Fibroblast of the aortic adventitia (primary cell): ENCODE measurements at places on chromosomes 7 and 10.

DNA sequence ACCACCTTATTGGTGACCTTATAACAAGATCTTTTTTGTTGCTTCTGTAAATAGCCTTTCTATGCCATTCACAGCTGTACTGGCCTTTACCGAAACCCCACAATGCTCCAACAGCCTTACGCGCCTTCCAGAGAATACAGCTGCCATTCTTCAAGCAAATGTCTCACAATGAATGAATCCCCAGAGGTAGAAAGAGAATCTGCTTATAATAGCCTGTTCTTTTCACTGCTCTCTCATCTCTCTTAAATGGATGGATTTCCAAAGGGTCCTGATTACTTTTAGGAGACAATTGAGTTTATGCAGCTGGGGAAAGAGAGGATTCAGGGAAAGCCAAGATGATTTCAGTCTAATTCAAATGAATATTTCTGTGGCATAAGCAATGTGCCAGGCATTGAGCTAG is 183.1 kb upstream of the PDE1C start:
- DNase-seq = no peak

DNA sequence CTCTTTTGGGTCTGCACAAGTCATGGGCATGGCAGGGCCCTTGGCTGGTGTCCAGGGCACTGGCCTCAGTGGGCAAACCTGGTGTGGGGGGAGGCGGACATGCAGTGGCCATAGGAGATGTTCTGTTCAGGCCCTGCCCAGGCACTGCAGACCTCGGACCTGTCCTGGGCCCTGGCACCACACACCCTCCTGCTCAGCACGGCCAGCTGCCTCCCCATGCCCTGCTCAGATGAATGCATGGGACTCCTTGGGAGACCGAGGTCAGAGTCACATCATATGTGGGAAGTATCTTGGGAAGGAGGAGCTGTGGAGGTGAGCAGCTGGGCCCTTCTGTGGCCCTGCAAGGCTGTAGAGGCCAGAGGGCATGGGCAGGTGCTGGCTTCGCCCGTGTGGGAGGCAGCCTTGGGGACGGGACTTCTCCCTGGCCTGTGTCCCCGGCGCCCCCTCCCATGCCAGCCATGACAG is 130.8 kb downstream of the VIPR2 start:
- DNase-seq = no peak

GRCh38 chr7:43766564-43766963 is 8.1 kb downstream of the BLVRA start:
- DNase-seq = no peak

- peak; percentile 41 for DNase-seq
Observed at GRCh38 chr10:59825932-59826331, 72.7 kb upstream of the MRLN start.

DNA sequence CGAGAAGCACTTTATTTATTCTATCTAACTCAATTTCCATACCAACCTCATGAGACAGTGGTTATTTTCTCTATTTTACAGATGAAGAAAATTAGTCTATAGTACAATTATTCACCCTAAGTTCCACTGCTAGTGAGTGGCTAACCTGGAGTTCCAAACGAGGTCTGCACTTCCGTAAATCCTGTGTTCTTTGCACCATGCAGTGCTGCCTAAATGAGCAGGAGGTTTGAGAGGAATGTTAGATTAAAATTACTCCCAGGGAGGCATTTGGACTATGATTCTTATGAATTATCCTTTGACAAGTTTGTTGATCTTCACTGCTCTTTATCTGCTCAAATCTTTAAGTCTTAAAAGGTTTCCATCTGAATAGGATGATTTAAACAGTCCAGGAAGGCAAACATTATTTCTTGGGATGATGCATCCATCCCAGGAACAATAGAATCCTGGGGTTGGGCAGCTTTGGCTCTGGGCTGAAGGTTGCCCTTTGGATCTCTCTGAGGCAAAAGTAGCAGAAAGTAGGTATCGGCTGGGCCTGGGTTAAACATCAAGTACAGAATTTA is 400.8 kb downstream of the REEP3 start:
- no peak for DNase-seq

GRCh38 chr7:158993591-158993990 is 137.2 kb downstream of the DYNC2I1 start:
- no peak for DNase-seq

DNA sequence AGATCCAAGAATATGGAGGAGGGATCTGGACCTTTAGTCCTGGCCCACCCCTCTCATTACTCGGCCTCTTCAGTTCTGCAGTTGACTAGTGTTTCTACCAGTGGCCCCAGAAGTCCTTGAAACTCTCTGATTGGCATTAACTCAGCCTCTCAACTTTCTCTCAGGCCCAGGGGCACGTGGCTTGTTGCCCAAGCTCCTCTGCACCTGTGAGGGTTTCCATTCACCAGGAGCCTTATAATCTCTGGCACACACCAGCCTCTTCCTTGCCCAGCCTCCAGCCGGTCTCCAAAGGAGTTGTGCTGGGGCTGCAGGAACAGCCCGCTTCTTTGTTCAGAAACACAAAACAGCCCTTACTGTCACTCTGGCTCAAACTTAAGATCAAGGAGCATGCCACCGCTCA is 47.6 kb upstream of the ZPBP start:
- DNase-seq = no peak

DNA sequence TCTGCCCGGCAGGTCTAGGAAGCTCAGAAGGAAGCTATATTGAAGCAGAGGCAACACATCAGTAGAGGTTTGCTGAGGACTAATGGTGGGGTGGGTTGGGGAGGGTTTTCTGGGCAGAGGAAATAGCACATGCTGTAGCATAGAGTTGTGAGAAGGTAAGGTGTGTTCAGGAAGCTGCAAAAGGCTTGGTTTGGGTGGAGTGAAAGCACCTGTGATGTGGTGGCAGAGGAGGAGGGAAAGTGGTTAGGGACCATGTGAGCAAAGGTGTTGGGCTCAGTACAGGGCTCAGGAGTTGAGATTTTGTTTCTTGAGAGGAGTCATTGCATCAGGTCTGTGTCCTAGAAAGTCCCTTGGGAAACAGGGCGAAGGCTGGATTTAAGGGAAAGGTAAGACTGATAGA is 294.6 kb downstream of the SORCS3 start:
- DNase-seq = no peak

GRCh38 chr7:151795168-151795811 is 81.6 kb downstream of the PRKAG2 start:
- no peak for DNase-seq

DNA sequence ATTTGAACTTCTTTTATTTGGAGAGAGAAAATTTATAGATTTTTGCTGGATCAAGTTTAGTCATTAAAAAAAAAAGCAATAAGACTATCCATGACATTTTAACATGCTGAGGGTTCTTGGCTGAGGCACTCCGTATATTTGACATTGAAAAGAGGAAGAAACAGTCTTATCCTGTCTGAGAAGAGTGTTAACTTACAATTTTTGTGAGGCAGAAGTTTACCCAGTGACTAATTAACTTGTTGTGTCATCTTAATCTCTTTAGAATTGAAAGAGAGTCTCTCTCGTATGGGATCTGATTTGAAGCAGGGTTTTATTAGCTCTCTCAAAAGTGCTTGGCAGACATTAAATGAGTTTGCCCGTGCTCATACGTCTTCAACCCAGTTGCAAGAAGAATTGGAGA is 39.3 kb downstream of the SEC23IP start:
- DNase-seq = no peak

DNA sequence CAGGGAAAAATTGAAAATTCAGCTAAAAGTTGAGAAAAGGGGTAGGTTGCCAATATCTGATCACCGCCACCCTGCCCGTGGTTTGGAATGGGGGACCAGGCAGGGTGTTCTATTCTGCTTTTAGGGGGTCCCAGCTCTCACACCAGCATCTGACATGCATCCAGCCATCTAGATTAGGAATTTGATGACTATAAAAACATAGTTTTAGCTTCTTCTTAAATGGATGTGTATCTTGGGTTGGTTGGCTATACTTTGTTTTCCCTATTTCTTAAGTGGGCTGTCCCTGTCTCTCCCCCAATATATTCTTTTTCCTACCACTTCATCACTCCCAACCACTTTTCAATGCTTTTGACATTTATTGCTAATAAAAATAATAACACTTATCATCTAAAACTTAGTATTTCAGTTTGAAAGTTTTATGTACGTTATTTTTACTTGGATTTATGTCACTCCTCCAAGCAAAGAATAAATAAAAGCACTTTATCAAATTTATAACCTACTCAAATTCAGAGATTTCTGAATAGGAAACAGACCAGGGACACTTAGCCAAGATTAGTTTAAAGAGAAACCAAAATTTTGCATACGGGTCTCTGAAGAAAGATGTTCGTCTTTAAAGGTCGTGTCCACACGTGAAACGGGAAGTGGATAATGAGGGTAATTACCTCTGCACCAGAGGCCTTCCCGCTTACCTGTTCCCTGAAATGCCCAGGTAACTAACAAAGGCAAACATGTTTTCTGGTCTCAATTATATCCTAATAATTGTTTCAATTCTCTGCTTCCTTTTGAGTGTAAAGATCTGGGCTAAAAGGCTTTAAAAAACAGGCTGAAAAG is 233.2 kb upstream of the AUTS2 start:
- no peak for DNase-seq

DNA sequence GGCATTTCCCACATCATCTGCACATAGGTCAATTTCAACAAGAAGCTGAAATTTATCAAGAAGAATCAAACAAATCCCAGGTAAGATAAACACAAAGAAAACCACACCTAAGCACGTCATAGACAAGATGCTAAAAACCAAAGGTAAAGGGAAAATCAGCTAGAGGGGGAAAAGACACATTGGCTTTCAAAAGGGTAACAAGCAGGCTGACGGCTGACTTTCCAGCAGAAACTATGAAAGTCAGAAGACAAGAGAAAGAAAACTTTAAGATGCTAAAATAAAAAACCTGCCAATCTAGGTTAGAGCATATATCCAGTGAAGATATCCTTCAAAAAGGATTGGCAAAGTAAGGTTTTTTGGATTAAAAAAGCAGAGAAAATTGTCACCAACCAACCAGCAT is 59.9 kb upstream of the RHEB start:
- peak; percentile 24 for DNase-seq

- peak; percentile 38 for DNase-seq
Observed at GRCh38 chr10:59678884-59679301, 30.8 kb downstream of the SLC16A9 start.

DNA sequence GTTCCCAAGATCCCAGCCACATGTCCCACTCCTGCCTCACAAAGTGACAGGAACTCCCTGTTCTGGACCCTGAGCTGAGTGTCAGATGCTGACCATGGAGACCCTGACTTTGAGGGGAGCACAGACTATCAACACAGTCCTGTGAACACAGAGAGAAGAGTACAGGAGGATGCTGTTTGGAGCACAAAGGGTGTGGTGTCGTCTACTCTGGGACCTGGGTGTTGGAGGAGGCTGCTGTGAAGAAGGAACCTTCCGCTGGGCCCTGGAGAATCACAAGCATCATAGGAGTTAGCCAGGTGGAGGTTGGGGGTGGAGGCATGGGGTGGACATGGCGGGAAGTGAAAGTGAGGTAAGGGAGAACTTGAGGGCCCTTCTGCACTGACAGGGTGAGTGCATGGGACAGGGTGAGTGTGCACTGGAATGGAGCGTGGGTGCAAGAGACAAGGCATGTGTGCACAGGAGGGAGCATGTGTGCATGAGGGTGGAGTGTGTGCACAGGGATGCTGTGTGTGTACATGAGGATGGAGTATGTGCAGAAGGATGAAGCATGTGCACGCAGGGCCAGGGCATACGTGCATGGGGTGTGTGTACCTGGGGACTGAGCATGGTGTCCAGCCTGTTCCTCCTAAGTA is 70.7 kb upstream of the ANTXRL start:
- no peak for DNase-seq

GRCh38 chr7:15236952-15237351 is 324.9 kb downstream of the AGMO start:
- DNase-seq = no peak

DNA sequence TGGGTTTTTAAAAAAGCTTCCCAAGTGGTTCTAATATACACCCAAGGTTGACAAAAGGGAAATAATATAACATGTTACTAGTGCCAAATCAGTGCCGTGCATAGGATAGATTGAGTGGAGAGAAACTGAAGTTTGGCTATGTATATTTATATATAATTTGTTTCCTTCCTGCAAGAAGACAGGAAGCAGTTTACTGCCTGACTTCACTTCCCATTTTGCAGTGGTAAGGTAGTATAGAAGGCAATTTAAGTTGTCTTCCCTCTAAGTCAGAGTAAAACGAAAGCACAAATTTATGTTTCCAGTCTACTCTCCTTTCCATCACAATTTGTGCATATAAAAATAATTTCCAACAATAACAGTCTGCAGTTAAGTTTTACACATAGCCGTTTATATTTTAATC is 3.4 kb upstream of the HYCC1 start:
- no peak for DNase-seq

- DNase-seq = no peak
Observed at GRCh38 chr10:71478813-71479365, 82.2 kb downstream of the CDH23 start.

- DNase-seq = no peak
Observed at GRCh38 chr7:101812595-101812994, 4.8 kb upstream of the CUX1 start.

GRCh38 chr10:124436191-124436638 is 13.6 kb downstream of the NKX1-2 start:
- no peak for DNase-seq

- peak; percentile 72 for DNase-seq
Observed at GRCh38 chr7:141072548-141073172, 1.2 kb upstream of the TMEM178B start.

- peak; percentile 29 for DNase-seq
Observed at GRCh38 chr7:35035511-35035961, 1.7 kb downstream of the DPY19L1 start.

DNA sequence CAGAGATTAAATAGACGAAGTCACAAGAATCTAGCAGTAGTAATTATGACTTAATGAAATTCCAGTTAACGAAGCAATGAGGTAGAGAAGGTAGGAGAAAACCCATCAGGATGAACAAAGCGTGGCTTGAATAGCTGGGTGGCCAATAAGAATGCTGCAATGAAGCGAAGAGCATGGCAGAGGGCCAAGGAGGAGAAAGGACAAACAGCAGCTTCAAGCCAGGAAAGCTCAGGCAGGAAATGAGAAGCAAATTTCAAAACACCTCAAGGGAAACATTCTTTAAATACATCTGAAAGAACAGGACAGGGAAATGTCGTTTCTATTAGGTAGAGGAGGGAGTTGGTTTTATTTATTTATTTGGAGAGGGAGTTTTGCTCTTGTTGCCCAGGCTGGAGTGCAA is 122.5 kb downstream of the KIAA1217 start:
- peak; percentile 72 for DNase-seq

DNA sequence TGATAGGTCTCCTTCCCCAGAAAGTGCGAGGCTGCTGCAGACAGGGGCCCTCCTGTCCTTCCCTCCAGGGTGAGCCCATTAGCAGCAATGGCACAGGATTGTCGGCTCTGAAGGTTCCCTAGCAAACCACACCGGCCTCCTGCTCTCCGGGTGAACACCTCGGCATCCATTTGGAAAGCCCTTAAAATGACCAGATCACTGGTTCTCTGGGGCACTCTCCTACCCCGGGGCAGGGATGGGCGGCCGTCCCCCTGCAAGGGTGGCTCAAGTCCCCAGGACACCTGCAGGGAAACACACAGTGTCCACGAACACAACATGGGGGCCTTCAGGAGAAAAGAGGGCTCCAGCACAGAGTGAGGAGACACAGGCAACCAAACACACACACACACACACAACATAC is 459.1 kb downstream of the PTPRN2 start:
- DNase-seq = no peak

GRCh38 chr7:29976673-29977415 is 12.8 kb downstream of the SCRN1 start:
- peak; percentile 16 for DNase-seq

- no peak for DNase-seq
Observed at GRCh38 chr10:86349474-86349873, 17.1 kb downstream of the GRID1 start.

- no peak for DNase-seq
Observed at GRCh38 chr7:132206594-132206993, 369.7 kb downstream of the PLXNA4 start.

GRCh38 chr7:95255691-95256090 is 68.6 kb downstream of the PON1 start:
- DNase-seq = no peak
